Breast epithelium (tissue), 4 donors: ENCODE measurements at places on chromosomes 3 and 15. TPM values are rescaled to one million over a fixed set of nuclear protein-coding genes. Genes with fewer than 3 reads are reported as not detected.

Gene JAGN1
- total RNA-seq: 73.1 TPM

GRCh38 chr15:28047277-28047676 lies 51.8 kb downstream of the OCA2 start:
- DNase-seq: no peak

- DNase-seq: no peak
Observed at GRCh38 chr3:136939489-136939888, 18.3 kb upstream of the IL20RB start.

Gene CPLX3
- total RNA-seq: 0.66 TPM

Gene MLF1
- total RNA-seq: 10.2 TPM

Gene NTRK3
- total RNA-seq: 1.9 TPM

Gene MELTF
- 7.2 TPM for total RNA-seq

Gene CD80
- 0.96 TPM for total RNA-seq

DNA sequence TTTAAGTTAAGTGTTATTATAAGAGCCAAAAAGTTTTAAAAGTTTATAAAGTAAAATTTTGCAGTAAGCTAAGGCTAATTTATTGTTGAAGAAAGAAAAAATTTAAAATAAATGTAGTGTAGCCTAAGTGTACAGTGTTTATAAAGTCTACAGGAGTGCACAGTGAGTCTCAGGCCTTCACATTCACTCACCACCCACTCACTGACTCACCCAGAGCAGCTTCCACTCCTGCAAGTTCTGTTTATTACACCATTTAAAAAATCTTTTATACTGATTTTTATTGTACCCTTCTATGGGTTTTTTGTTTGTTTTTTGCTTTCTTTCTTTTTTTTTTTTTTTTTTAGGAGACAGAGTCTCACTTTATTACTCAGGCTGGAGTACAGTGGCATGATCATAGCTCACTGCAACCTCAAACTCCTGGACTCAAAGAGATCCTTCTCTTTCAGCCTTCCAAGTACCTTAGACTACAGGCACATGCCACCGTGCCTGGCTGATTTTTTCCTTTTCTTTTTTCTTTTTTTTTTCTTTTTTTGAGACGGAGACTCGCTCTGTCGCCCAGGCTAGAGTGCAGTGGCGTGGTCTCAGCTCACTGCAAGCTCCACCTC lies 25.9 kb downstream of the CSTA start:
- no peak for DNase-seq

DNA sequence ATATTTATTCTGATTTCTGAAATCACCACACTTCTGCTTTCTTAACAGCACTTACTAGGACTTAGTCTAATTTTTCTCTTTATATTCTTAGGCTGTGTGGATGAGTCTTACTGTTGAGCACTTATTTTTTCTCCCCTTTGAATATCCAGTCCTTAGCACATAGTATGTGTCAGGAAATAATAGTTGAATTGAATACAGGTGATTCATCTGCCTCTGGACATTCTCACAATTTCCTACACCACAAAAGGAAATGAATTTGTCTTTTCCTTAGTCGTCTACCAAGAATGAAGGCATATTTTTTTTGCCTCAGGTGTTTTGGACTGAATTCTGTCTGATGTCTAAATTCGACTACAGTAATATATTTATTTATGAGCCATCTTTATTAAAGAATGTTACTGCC lies 204.2 kb downstream of the GHSR start:
- no peak for DNase-seq

GRCh38 chr15:47951781-47952180 lies 169.0 kb upstream of the SLC24A5 start:
- DNase-seq: no peak

Gene HHATL
- 1.6 TPM for total RNA-seq

- DNase-seq: no peak
Observed at GRCh38 chr15:66131200-66131599, 122.3 kb downstream of the MEGF11 start.

DNA sequence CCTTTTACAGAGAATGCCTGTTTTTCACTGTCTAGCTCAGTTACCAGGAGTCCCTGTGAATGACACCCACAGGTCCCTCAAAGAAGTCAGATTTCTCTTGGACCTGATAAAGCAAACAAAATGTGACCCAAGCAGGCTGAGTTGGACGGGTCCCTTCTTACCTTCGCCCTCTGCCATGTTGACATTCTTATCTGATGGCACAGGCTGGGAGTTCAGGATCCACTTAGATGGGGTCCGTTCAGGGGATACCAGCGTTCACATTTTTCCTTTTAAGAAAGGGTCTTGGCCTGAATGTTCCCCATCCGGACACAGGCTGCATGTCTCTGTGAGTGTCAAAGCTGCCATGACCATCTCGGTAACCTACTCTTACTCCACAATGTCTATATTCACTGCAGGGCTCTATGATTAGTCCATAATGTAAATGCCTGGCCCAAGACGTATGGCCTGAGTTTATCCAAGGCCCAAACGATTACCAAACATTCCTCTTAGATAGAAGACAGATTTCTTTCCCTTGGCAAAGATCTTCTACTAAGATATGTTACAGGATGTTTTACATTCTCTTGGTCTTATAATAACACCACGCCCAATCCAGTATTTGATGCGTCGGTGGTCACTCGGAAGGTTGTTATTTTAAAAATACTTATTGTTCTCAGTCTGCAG lies 179.1 kb downstream of the THSD4 start:
- DNase-seq: no peak

DNA sequence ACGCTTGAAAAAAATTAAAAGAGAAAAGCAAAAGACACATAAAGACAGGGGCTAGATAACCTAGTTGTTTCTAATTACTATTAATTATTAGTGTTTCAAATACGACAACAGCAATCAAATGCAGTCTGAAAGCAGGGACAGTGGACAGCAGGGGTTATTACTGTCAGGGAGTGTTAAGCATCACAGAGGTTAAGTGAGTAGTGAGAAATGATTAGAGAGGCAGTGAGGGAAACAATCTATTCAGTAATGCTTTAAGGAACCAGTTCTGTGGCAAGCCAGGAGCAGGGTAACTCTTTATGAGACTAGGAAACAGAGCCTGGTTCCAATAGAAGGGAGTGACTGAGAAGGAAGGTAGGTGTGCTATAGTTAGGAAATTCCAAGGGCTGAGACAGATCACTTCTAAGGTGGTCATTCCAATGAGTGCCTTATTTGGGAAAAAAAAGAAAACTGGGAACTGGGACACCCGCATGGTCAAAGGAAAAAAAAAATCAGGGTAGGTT lies 15.0 kb downstream of the RYK start:
- DNase-seq: no peak

DNA sequence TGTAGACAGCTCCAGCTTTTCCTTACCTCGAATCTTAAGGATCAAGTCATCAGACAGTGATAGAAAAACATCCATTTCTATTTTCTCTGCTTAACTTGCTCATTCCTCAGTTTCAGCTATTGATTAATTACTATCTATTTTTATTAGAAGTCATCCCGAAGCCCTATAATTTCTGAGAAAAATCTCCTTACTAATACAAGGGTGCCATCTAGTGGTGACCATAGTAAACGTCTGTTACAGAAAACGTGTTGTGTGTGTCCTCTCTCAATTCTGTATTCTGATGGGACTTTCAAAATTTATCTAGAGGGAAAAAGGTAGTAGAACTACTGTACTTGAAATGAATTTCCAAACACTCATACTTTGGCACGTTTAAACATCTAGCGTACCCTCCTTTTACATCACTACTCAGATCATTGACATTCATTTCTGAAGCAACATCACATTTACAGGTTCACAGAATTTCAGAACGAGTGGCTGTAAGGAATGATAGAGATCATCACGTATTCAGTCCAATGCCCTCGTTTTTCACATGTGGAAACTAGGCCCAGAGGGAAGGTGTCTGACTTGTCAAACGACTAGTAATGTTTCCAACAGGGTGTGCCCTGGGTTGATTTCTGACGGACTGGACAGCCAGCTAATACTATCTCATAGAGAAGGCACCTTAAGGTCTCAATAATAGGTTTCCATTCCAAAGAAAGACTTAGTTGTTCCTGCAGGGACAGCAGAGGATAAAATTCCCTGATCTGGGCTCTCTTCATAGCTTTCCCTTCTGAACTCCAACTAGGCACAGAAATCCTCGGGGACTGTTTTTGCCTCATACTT lies 25.6 kb downstream of the HACD2 start:
- DNase-seq: no peak

Gene CLDN11
- total RNA-seq: 28.8 TPM
